Activated CD8-positive, alpha-beta memory T cell treated with anti-CD3 and anti-CD28 coated beads for 1 hour (primary cell): ENCODE measurements at places on chromosomes 4 and X.

DNA sequence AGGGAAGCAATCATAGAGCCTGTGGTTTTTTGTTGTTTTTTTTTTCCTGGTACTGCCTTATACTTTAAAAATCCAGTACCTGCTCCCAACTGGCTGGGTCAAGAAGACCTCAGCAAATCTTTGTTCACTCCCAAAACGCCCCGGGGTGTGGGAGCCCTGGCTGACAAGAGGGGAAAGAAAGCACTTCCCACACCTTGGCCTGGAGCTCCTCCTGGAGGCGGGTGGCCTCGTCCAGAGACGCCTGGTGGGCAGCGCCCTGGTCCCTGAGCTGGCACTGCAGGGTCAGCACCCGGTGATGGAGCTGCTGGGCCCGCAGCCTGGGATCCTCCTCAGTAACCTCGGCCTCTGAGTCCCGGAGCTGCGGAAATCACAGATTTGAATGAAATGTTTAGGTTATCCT lies 38.2 kb downstream of the C4orf50 start:
- DNase-seq: no peak

DNA sequence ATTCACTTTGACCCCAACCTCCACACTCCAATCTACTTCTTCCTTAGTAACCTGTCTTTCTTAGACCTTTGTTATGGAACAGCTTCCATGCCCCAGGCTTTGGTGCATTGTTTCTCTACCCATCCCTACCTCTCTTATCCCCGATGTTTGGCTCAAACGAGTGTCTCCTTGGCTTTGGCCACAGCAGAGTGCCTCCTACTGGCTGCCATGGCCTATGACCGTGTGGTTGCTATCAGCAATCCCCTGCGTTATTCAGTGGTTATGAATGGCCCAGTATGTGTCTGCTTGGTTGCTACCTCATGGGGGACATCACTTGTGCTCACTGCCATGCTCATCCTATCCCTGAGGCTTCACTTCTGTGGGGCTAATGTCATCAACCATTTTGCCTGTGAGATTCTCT lies 344 bp downstream of the OR13H1 start:
- no peak for DNase-seq

DNA sequence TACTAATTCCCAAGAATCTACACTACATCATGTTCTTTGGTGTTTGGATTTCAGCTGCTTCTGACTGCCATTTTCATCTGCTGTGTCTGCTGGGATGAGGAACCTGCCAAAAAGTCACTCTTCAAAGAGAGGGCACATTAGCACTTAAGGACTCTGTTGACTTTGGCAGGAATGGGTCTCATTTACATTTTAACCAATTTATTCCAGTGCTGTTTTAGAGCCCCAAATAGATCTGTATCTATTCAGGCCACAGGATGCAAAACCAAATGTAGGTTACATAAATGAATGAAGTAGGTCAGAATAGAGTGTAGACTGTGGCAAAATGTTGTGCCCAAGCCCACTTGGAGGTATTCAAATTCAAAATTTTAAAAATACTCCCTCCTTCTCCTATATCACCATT lies 14.4 kb downstream of the TXK start:
- no peak for DNase-seq

DNA sequence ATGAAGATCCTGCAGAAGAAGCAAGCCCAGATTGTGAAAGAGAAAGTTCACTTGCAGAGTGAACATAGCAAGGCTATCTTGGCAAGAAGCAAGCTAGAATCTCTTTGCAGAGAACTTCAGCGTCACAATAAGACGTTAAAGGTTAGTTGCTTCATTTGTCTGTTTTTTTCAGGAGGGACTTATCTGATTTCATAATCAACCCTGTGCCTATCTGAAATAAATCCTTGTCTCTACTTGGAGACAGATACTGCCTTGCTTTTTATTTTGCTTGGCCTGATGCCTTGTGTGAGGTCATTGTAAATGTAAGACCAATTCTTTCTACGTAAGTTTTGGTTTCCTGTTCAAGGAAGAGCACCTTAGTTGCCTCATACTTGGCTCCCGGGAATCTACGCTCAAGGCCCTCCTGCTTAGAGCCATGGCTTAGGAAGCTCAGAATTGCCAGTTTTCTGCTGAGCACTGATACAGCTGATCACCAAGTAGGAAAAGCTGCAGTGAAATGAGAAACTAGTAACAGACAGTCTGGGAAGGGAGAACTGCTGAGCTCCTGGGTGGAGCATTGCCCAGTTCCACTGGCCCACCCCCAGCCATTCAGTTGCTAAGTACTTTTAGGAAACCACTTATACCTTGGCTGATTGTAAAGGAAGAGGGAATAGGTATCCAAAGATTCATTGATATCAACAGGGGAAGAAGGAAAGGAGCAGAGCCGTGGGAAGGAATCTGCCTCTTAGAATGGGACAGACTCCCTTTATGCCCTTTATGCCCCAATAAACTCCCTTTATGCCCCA lies 41.8 kb downstream of the RBBP7 start:
- no peak for DNase-seq

DNA sequence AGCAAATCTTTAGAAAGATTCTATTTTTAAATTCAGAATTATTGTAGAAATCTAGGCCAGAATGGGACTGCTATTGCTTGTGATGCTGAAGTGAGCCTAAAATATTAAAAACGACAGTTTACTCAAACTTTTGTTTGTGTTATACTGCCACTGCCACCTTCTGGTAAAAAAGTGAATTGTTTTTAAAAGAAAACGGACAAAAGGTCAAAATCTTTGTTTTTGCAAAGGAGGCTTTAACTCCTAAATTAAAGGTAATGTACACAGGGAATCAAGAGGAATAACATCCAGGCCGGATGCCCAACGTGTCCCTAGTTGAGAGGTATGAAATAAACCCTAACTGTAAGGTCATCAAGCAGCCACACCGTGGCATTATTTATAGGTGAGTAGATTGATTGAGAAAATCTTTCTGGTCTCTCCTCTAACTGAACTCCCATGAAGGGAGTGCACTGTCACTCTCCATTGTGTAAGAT lies 338.3 kb upstream of the GALNT7 start:
- DNase-seq: no peak

DNA sequence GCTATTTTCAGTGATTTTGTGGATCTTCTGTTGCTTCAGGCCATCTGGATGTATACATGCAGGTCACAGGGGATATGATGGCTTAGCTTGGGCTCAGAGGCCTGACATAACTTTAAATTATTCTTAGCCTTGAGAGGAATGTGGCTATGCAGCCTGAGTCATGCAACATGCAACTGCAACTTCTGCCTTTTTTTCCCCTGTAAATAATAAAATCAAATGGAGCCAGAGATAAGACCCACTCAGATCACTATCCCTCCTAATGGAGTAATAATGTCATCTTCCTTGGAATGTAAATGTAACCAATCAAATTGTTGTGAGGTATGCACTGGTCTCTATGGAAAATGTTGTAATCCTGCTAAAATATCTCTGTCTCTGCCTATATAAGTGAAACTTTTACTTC lies 54.9 kb downstream of the MAGEB17 start:
- DNase-seq: no peak
